ENCODE measurements at places on chromosomes 1 and 21. TPM values are rescaled to one million over a fixed set of nuclear protein-coding genes. Genes with fewer than 3 reads are reported as not detected.

PLXNA2 gene
- 2.7 TPM for polyA plus RNA-seq

DNA sequence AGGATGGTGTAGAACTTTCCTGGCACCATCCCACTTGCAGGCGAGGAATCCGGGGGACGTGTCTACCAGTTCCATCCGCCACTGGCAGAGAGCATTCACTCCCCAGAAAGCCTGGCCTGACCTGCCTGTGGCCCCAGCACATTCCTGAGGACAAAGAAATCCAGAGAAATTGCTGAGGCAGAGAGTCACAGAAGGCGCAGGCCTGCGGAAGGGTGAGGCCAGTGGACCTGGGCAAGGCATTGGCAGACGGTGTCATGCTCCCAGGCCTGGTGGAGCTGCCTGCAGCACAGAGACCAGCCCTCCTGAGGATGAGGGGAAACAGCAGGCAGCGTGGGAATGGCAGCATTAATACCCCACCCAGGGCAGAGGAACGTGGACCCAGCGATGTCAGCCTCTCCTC is 81.2 kb upstream of the F3 start:
- peak; percentile 77 for DNase-seq

DNA sequence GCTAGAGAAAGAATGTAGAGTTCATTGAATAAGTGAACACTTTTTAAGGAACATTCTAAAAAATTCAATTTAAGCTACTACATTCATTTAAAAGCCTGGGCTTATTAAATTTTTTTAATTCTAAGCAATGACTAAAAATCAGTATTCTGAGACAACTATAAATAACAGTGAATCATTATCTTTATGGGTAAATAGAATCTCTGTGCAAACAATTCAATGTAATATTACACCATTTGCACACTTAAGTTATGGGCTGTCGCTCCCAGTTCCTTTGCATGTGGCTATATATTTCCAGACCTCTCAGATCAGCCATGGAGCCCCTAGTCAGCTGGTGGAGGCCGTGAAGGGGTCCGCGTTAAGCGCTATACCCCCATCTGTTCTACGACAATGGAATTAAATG is 65.1 kb downstream of the KCNK1 start:
- no peak for DNase-seq

CLEC20A gene
- polyA plus RNA-seq: not detected

KCNK2 gene
- 3.2 TPM for polyA plus RNA-seq

GRCh38 chr1:66415866-66416265 is 118.1 kb upstream of the SGIP1 start:
- no peak for DNase-seq

DNA sequence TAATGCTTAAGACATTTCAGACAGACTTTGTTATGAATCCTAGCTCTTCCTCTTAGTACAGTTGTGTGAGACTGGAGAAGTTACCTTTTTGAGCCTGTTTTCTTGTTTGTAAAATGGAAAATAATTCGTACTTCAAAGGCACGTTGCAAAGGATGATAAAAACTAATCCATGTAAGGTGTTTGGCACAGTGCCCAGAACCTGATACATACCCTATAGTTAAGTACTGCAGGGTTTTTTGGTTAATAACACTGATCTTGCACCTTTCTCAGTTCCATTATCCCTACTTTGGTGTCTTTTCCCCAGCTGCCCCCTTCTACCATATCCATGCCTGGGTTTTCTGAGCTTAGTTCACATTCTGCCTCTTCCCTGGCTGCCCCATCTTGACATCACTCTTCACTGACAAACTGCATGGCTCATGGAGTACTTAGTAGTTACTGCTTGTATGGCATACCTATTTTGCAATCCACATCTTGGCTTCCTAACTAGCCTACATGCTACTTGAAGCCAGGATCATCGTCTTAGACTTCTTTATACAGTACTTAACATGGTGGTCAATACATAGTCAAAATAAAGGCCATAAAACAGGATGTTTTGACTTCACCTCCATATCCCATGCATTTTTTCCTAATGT is 10.1 kb downstream of the CCDC185 start:
- no peak for DNase-seq

- DNase-seq: no peak
Observed at GRCh38 chr1:245316784-245317183, 162.0 kb downstream of the KIF26B start.

- DNase-seq: no peak
Observed at GRCh38 chr1:14371771-14372497, 226.6 kb upstream of the KAZN start.

DNA sequence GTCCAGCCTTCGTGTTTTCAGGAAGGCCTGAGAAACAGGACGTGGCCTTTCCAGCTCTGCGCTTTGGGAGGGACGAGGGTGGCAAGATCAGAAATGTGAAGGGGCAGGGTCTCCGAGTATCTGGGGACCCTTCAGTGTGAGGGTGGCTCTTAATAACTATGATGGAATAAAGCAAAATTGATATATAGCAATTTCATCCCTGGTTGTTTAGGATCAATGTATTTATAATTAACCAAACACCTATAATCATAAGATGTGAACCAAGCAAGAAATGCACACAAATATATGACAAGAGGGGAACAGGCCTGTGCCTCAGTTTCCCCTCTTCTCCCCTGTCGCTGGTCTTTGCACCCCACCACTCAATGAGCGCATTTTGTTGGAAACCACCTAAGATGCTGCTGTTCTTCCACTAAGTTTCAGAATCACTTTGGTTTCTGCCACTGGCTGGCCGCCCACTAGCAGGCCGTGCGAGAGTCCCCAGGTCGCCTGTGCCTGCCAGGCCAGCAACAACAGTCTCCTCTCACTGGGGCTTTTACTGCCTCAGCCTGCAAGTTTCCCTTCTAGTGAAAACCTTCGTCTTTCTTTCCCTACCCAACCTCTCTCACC is 36.6 kb downstream of the UBASH3A start:
- no peak for DNase-seq

DNA sequence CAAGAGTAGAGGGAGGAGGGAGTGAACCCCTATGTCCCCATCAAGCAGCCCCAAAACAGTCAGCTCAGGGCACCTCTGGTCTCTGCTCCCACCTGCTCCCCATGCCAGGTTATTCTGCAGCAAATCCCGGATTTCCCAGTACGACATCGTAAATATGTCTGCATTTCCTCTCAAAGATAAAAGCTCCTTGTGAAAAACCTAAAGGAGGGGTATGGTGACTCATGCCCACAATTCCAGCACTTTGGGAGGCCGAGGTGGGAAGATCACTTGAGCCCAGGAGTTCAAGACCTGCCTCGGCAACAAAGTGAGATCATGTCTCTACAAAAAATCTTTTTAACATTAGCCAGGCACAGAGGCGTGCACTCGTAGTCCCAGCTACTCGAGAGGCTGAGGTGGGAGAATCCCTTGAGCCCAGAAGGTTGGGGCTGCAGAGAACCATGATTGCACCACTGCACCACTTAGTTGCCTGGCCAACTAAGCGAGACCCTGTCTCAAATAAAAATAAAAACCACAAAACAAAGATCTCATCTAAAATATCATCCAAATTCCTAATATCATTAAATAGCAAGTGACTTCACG is 7.1 kb downstream of the ACOT7 start:
- no peak for DNase-seq

DNA sequence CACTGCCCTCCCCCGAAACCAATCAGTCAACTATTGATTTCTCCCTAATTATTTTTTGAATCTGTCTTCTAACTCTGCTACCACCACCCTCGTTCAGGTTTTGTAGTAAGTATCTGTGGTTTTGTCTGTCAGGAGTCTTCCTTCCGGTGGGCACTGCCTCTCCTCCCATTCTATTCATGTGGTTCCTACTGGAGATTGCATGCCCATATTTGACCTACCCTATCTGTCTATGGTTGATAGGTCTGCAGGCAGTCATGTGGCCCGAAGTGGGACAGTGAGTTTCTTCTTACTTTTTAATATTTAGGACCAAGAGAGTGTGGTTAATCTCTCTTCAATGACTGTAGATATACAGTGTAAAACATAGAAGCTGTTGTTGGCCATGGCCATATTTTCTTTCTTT is 17.8 kb upstream of the MAST2 start:
- peak; percentile 12 for DNase-seq

DNA sequence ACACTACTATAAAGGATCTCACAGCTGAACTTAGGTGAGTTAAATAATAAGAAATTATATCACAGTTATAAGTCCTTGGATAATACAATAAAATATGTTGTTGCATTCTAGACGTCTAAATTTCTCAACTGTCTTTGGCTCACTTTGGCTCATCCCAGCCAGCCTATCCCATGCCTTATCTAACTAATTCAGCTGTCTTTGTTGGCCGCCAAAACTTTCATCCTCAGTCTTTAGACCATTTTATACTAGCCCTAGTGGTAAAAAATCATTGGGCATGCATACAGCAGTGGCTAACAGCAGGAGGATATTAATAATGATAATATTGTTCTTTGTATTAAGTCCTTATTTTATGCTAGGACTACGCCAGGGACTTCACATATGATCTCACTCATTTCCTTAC is 59.3 kb downstream of the CCDC18 start:
- no peak for DNase-seq

GPR25 gene
- polyA plus RNA-seq: 1.5 TPM

DNA sequence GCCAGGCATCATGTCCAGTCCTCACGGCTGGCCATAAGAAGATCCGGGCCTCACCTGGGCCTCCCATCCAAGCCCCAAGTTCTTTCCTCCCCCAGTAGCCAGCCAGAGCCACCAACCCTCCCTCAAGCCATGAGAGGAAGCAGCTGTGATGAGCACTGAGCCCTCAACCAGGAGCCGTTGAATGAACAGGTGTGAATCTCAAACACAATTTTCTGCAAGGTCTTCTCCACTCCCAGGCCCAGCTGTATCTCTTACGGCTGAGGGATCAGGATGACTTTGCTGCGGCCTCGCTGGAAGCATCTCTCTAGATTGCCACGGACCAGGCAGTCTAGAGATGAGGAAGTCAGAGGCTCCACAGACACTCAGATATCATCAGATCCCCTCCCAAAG is 9.8 kb upstream of the CLDN14 start:
- DNase-seq: no peak

KRTAP10-4 gene
- polyA plus RNA-seq: not detected

VWA5B1 gene
- not detected for polyA plus RNA-seq

- DNase-seq: peak; percentile 93
Observed at GRCh38 chr1:62687903-62688686, at the start of gene DOCK7. Gene DOCK7, minus strand, starts transcription at chr1:62688386. Its CDS starts 122 bp downstream, at chr1:62688264.

DNA sequence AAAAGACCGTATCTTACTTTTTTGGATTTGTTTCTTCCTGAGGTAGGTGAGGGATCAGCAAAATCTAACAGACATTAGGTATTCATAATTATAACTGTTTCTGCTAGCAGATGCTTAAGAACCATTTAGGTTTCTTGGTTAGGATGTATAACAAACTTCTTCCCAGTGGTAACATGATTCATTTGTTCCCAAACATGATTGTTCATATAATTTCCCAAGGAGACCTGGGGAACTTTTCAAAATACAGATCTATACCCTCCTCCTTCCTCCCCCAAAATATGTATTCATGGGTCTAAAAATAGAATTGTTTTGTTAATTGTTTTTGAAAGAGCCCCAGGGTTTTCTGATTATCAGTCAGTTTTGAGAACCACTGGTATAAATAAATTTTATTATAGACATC is 228.2 kb downstream of the COP1 start:
- no peak for DNase-seq

GRCh38 chr1:163046071-163046470 is 23.1 kb upstream of the RGS4 start:
- no peak for DNase-seq

DNA sequence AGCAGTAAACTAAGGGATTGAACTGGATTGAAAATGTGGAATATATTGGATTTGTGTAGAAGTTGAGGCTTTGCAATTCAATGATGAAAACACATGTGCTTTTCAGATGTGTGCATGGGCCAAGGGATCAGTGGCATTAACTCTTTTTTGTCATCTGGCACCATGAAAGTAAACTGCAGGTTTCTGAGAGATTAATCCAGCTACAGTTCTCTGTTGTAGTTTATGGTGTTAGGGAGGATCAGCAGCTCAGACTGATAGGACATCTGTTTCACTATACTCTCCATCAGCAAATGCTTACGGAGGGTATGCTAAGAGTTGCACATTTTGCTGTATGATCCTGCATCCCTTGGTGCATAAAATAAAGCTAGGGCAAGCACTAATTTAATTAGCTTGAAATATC is 82.6 kb downstream of the C1orf21 start:
- DNase-seq: no peak

GRCh38 chr1:18154430-18155194 is 47.0 kb downstream of the IGSF21 start:
- DNase-seq: no peak

LDLRAD1 gene
- 0.40 TPM for polyA plus RNA-seq

DNA sequence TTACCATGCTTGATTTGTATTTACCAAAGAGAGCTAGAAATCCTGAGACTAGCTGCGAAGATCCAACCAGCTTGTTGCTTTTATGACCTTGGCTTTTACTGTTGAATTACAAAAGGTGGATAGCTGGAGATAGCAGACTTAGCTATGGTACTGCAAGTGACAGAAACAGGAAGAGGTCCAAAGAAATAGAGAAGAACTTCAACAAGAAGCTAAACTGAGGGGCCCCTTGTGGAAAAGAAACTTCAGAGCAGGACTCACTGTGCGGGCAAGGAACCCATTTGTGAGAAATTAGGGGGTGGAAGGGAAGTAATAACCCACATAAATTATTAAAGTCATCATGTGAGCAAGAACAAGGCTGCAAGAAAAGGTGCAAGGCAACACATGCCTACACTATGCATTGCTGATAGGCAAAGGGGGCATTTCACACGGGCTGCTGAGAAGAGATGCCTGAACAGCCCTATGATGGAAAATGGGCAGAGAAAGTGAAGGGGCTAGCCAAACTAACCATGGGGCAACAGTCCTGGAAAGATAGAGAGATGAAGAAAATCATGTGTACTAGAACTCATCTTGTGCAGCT is 116.6 kb upstream of the PRDX6 start:
- no peak for DNase-seq

C8A gene
- polyA plus RNA-seq: not detected

DNA sequence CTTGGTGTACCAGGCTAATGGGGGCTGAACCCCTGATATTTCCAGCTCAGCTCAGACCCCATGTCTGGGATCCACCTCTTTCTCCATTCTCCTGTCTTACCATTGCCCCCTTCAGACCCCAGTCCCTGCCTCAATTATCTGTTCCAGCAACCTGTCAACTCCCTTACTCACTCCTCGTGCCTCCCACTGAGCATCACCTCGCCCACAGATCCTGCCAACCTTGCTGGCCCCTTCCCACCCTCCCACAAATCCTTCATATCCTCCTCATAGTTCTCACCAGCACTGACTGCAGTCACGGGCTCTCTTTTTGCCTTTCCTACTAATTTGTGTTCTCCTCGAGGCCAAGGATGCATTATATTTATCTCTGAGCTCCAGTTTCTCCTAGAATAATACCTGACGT is 62.9 kb downstream of the TMEM53 start:
- no peak for DNase-seq

KRTAP11-1 gene
- not detected for polyA plus RNA-seq

- no peak for DNase-seq
Observed at GRCh38 chr1:53595906-53596305, 136.7 kb downstream of the DMRTB1 start.

ADORA3 gene
- polyA plus RNA-seq: 5.9 TPM

DNA sequence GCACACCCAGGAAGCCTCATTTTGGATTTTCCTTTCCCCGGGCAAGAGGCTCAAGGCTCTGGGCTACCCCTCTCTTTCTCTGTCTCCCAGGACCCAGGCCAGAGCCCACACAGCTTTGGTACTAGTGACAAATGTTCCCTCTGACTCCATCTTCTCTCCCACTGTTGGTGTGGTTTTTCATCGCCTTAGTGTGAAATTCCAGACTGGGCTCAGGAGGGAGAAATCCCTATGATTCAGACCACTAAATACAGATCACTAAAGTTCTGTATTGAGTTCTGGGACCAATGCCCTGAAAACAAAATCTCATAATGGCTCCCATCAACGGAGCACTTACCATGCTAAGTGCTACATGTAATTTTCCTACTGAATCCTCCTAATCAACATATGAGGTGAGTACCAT is 26.1 kb downstream of the IQGAP3 start:
- DNase-seq: no peak

All from stomach (tissue), 19 donors.